Panc1 (cell line): ENCODE measurements at places on chromosomes 3 and 15.

DNA sequence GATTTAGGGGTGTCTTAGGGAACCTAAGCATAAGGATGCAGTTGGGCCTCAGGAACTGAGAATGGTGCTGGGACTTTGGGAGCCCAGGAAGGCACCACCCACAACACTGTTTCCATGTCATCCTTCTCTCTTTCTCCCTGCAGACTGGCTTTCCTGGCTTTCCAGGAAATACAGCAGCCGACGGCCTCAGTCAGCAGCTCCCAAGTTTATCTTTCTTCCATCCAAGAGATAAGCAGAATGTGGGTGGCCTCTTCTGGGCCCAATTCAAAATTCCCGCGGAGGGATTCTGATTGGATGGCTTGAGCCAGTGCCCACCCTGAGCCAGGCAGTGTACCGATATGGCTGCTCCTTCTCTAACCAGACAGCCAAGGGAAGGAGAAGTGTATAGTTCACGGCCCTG, 4.5 kb upstream of the CLN6 start:
- no peak for DNase-seq

DNA sequence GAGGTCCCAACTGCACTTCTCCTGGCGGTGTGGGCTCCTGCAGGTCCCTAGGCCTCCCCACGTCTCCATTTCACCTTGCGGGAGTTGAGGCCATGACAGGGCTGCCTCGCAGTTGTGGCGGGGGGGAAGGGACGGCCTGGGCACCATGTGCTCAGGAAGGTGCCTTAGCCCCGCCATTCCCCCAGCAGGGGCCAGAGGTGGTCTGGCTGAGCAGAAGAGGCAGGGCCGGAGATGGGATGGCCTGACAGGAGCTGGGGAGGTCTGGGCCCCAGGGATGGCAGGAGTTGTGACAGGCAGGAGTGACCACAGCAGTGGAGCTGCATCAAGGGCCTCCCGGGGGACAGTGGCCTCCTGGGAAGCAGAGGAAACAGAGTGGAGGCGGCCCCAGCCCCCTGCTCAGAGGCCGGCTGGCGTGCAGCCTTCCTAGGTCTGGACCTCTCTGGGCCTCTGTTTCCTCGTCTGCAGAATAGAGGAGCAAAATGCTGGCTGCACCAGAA, 18.7 kb upstream of the KLF15 start:
- no peak for DNase-seq

DNA sequence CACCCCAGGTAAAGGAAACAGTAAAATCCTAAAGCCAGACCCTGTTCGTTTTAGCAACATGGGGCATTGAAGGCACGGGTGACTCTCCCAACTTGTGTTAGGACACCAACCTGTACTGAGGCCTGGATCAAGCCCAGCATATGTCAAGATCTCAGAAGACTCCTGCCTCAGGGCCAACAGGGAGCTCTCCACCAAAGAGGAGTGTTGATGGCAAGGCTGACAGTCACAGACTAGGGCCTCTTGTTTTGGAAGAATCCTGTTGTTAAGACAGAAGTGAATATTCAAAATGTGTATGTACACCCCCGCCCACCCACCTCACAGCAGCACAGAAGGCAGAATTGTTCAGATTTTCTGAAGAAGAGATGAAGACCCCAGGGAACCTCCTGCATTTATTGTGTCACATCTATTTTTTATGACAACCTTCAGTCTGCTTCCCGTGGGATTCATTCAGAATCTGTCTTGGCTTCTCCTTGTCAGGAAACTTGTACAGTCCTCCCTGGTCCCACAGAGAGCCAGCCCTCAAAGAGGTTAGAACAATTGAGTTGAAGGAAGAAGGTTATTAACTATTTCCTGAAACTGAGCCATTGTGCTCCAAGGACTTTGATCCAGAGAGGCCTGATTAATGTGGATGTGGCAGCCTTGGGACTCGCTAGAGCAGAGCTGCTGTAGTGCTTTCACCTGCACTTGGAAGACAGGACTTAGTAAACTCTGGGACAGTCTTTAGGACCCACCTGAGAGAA, 61.7 kb upstream of the PLXNA1 start:
- no peak for DNase-seq

DNA sequence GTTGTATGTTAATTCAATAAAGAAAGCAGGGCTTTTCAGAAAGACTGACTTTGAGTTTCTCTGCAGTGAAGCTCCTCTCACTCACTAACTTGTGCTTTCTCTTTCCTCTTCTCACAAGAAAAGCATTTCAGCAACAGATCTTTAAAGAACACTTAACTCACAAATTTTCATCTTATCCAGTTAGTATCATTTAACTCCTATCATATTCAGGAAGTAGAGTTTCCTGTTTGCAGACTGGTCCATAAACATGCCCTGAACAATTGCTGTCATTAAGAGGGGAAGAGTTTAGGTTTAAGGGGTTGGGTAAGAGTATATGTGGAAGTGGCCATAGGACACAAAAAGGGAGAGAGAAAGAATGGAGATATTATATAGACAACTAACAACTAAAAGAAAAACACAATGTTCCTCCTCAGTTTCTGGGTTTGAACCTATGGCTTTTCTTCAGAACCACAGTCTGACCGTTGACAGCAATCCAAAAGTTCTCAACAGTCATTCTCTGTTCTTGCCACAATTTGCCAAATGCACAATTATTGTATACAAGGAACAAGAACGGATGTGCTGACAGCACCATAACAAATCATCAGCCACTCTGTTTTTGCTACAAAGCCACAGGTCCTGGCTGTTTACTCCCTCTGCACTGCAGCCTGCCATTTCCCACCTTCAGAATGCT, 63.9 kb downstream of the CHAC1 start:
- no peak for DNase-seq

DNA sequence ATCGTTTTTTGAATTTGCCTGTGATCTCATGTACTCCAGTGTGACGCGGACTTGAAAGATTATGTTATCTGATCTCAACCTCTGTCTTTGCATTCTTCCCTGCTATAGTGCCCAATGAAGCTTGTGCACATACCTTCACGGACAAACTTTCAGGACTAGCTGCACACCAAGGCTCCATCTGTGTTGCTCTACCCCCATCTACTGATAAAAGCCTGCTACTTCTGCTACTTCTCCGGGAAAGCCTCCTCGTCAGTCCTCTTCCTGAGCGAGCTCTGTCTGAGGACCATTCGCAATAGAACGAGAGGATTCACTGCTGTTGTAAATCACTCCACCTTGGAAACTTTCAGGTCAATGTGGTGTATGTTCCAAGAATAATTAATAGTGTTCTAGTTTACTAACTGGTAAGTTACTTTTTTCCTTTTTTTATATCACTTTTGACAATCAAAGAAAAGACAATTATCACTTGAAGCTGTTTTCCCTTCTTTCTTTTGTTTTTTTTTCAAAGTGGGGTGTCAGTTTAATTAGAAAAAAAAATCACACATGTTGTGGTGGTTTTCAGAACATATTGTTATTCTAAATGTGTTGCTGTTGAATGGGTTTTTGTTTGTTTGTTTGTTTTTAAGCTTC, 217.6 kb downstream of the ARRDC4 start:
- peak; percentile 39 for DNase-seq

DNA sequence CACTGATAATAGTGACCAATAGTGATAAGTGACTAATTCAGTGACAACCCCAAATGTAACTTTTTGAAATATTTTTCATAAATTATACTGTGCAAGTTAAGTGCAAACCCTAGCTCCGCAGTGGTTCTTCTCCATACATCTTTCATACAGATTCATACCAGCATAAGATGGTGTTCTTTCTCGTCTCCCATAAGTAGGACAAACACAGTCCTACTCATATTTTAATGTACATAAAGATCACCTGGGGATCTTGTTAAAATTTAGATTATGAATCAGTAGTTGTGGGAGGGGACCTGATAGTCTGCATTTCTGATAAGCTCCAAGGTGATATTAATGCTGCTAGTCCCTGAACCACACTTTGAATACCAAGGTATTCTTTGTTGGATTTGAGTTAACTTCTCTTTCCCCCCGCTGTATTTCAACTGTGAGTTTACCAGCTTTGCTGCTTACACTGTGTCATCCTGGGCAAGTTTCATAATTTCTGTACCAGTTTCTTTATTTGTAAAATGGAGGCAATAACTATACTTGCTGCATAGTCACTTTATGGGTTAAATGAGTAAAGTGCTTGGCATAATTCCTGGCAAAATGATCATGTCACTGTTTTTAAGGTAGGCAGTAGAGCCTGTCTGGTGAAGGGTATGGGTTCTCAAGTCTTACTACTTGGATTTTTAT, 34.7 kb upstream of the C3orf38 start:
- no peak for DNase-seq

DNA sequence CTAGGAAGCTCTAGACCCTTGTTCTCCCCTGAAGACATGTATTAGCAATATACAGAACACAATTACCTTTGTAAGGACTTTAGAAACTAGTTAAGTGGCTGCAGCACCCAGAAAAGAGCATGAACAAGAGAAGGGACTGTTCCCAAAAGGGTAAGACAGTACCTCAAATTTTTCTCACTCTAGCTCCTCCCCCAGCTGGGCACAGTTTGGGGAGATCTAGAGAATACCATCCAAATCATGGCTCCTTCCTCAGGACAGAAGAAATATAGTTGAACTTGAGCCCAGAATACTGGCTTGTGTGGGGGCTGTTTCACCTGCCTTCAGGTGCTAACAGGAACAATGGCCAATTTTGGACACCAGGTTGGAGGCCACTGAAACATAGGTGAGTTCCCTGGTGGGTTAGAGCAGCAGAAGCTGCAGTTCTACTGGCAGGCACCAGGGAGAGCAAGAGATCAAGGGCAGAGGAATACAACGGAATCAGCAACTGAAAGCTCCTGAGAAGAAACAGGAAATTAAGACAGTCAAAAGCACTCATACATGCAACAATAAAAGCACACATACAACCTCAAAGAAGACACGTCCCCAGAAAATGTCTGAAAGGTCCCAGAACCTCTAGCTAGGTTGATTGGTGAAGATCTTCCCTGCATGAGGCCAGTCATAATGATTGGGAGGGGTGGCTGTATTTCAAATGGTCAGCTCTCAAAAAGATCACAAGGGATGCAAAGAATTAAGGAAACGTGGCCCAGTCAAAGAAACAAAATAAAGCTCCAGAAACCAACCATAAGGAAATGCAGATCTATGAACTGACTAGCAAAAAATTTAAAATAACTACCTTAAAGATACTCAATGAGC, 104.9 kb upstream of the ASB14 start:
- DNase-seq: peak; percentile 60

DNA sequence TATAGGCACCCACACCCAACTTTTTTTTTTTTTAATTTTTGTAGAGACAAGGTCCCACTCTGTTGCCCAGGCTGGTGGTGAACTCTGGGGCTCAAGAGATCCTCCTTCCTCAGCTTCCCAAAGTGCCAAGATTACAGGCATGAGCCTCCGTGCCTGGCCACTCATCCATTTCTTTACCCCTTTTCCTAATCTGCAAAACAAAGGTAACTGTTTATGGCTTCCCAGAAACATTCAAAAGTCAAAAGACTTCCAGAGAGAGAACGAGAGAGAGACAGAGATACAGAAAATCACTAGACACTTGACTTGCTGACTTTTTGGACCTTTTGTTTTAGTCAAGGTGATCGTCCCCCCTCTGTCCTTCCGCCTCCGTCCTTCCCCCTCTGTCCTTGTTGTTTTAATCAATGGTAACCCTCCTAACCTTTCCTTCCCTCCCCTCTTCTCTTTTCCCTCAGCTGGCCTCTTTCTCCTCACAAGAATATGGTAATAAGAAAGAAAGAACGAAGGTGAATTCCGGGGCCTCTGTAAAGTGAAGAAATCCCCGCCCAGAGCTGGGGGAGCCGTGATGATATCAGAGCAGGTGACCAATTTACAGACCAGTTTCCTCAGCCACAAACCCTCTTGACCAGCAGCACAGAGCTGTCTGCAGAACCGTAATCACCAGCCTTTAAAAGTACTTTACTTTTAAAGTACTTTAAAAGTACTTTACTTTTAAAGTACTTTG, 21.9 kb downstream of the KLHL6 start:
- DNase-seq: no peak

- peak; percentile 20 for DNase-seq
Measured at GRCh38 chr15:62549345-62549970, 384.4 kb upstream of the C2CD4B start.

DNA sequence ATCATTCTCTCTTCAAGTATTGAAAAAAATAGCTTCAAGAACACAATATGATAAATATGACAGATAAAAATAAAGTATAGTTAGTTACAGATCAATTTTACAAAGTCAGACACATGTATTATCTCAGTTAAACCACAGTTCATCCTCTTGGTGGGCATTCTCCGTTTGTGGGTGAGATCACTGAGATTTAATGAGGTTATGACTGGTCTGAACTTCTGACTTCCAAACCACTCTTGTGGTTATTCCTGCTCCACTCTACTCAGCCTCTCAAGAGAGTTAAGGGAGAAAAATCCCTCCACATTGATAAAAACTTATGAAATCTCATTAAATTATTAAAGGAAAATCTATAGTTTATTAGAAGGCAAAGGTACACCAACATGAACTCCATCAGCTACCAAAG, 229.9 kb upstream of the LRTM1 start:
- DNase-seq: no peak

DNA sequence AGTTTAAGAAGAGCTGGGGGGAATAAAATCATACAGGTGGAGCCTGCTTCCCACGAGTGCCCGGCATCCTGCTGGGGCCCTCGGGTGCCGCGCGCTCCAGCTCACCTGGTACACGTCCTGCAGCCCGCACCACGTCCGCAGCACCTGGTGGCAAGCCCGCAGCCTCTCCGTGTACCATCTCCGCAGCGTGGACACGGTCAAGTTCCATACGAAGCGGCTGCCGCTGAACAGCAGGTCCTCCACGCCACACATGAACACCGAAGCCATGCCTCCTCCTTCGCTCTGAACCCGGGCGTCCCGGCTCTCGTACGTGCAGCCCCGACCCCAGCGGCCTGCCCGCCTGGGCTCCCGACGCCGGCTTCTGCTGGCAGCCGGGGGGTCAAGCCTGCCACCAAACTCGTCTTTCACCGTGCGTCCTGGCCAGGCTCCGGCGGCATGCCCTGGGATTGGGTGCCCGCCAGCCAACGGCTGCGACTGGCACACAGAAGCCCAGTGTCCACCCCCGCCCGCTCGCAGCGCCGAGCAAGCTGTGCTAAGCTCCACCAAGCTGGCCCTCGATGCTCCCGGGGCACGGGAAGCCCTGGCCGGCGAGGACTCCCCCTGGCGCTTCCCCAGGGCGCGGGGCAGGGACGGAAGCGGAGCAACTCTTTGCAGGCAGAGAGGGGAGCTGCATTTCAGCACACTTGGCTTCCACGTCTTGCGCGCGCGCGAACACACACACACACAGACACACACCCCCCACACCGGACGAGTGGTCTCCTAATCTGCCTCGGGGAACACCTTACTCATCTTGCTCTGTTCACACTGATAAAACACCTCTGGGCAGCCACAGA, at the start of gene FRMD4B:
TSS of gene FRMD4B (minus strand) at position 366 of the 833 bp plus-strand sequence. CDS start at position 267, 99 bp downstream.
- no peak for DNase-seq

- DNase-seq: no peak
Measured at GRCh38 chr3:47261301-47261700, 21.3 kb downstream of the KIF9 start.

GRCh38 chr3:192433704-192434103, 293.6 kb downstream of the FGF12 start:
- DNase-seq: no peak

DNA sequence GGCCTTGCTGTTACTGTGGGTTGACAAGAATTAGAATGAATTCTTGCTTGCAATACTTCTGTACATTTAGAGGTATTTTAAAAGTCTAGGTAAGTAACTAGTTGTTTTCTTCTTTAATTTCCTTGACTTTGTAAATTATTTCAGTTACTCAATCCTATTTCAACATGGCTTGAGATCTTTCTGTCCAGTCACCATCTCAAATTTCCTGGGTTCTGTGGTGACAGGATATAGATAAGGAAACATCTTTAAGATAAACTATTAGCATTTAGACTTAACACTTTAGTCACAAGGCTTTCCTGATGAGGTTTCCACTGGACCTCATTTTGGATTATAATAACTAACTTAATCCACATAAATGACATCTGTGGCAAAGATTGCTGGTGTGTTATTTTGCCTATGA, 195.9 kb upstream of the DPH6 start:
- DNase-seq: no peak
